DMS79 treated with DMSO at 0.1 percent for 48 hours (cell line): ENCODE measurements at places on chromosomes 1 and 21.

DNA sequence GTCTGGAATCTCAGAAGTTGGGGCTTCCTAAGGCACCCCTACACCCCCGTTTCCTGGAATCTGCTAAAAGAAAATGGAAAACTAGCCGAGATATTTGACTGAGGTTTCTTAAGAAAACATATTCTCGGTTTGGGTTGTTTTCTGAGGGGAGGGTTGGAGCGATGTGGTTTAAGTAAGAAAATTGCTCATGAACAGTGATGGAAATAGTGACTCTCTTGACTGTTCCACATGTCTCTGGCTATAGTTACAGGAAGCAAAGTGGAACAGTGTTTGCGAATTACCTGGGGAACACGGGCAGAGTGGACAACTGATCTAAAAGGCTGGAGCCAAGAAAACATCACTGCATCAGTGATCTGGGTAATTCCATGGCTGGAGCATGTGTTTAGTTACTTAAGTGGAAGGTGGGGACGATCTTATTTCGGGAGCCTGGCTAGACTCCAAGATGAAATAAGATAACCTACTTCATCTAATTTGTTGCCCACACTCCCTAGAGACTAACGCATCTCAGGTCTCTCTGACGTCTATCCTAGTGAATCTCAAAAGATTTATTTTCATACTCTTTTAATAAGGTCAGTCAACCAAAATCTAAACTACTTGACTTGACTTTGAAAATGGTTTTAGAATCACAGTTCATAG is 92.4 kb downstream of the KCNJ15 start:
- no peak for DNase-seq

DNA sequence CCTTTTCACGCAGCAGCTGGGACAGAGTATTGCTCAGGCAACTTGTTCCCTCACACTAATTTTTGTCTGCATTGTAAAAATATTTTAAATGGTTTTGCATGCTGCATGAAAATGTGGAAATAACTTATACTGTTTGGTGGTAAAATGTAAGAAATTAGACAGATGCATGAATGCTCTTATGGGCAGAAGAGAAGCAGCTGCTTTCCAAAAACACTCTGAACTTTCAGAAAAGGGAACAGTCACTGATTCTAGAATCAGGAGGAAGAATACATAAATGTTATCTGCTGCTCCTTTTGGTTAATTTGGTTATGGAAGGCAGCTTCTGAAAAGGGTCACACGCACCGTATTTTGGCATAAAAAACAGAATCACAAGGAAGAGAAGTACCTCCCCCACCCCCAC is 87.0 kb upstream of the RUNX1 start:
- no peak for DNase-seq

- DNase-seq: no peak
These were observed 64.0 kb downstream of the SAMSN1 start for GRCh38 chr21:14482165-14482564.

DNA sequence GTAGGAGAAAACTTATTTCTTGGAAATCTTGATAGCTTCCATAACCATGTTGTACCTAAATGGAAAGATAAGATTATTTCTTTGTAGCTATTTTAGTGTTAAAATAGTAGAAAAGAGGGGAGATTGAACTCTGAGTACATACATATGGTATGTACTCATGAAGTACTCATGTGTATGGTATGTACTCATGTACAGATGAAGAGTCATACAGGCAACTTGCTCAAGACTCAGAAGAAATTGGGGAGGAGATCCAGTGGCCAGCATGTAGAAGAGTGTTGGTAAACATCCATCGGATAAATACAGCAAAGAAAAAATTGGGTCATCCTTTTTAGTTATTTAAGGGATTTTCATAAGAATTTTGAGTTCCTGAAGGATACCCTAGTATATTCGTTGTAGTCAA is 29.0 kb downstream of the MDM4 start:
- no peak for DNase-seq

DNA sequence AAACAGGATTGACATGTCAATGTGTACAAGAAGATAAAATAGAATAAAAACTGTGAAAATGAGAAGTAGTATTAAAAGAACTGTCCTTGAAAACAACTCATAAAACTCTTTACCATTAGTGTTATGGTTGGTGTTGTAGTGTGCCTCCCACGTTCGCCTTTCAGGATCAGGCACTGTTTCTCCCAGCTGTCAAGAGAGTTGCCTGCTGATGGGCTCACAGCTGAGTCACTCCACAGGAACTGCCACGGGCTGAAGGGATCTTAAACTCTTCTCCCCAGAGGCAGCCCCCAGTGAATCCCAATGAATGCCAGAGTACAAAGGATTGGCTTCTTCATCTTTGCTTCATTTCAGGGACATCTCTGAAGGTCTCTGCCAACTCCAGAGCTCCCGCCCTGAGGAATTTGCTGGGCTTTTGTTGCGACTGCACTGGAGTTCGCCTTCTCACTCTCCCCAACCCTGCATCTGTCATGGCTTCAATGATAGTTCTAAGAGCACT is 119.6 kb downstream of the ADGRL2 start:
- DNase-seq: no peak

GRCh38 chr1:226095286-226095685 is 32.8 kb downstream of the H3-3A start:
- no peak for DNase-seq

GRCh38 chr1:185535621-185536020 is 198.6 kb upstream of the HMCN1 start:
- DNase-seq: no peak

DNA sequence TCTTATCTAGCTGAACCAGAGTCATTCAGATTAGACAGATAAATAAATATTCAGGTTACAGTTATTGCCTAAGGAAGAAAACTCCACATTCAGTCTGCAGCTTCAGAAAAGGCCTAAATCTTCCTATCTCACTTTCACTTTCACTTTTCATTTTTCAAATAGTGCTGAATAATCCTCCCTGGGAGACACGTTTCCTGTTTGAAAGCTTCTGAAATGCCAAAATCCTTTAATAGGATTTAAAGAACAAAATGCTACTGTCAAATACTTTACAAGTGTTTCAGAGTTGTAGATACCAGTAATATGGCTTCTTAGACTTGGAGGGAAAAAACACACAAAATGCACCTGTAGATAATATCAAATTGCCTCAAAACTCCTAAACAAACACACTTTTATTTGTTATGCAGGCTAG is 3.9 kb downstream of the PSMB2 start:
- DNase-seq: peak; percentile 59
